Colonic mucosa (tissue), 4 donors: ENCODE measurements at places on chromosomes 12 and 14.
A peak's percentile ranks its signal among the peaks of the same experiment; 100 is the strongest.

DNA sequence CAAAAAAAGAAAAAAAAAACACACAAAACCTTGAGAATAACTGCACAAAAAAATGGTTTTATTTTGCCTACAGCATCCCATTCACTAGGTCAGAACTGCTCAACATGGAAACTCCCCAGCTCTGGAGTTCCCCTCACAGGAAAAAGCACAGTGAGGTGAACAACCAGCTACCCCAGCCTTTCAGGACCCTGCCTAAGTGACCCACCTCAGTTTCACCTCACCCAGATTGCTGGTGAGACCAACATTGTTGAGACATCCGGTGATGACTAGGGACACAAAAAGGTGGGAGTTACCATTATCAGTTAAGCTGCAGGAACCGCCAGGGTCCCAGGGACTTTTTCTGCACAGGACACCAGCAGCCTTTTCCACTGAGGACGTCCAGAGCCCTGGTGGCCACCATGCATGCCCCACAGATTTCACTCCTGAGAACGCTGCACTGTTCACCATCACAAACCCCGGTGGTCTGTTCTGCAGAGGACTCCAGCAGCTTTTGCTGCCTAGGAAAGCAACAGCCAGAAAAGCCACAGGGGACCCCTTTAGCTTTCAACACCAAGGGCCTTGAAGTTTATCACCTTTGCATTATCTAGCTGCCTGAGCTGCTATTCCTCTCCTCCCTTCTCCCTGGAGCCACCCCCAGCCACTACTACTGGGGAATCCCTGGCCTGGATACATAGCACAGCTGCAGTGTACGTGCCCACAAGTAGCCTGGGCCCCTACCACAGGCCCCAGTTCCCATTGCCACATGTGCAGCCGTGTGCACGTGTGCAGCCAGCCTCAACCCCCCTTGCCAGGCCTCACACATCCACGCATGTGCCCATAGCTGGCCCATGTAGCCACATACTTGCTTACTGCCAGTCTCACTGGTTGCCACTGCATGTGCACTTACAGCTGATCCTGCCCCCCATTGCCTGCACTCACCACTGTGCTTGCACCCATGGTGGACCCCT lies 62.5 kb upstream of the FAR2 start:
- no peak for DNase-seq

GRCh38 chr12:46553911-46554310 lies 181.3 kb upstream of the SLC38A2 start:
- DNase-seq: no peak

DNA sequence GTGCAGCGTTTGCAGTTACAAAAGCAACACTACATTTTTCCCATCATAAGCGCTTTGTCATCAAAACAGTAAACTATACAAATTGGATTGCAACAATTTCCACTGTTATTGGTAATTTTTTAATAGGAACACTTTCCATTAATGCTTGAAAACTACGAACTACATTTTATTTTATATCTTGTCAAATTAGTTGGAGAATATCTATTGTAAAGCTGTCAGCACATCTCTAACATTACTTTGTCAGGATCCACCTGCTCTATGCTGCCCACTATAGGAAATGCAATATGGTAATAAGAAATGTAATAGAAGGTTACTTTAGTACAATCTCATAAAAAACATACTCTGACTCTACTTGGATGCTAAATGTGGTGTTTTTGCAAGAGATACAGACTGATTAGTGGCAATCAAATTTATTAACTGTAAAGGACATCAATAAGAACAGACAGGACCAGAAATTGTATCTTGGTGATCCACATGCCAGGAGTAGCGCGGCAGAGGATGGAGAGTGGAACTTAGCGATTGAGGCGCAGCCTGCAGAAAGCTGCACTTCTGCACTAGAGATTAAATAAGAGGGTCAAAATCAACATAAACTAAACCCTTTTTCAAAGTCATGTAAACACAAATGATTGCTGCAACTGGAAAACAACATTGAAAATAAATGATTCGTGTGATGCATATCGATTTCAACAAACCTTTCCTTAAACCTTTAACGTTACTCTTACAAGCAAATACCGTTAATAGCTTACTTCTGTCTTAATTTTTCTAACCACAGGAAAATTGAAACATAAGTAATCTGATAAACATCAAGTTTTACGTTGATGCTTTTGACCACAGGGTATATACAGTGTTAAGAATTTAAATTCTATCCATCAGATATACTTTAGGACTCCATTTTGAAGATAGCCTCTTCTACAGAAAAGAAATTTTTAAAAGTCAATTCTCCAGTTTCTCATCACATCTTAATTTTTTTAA lies 3.6 kb upstream of the ARID2 start:
- peak; percentile 58 for DNase-seq

- DNase-seq: no peak
These were observed 10.6 kb upstream of the PYGL start for GRCh38 chr14:50954811-50955372.

GRCh38 chr12:12899530-12900380 lies 8.4 kb downstream of the GPRC5A start:
- DNase-seq: no peak

DNA sequence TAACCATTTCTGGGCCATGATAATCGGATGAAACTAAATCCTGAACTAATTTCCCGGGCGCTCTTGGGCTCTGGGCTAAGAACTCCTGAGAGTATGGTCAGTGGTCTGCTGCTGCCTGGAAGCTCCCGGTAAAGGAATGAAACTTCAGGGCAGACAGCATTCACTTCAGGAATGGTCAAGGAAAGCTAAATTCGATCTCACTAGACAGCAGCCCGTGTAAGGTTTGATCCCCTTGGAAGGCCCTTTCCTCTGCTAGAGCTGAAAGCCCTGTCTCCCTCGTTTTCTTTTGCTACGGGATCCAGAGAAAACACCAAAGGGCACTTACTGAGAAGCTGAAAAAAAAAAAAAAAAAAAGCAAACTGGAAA lies 680 bp downstream of the ASB8 start:
- DNase-seq: no peak

DNA sequence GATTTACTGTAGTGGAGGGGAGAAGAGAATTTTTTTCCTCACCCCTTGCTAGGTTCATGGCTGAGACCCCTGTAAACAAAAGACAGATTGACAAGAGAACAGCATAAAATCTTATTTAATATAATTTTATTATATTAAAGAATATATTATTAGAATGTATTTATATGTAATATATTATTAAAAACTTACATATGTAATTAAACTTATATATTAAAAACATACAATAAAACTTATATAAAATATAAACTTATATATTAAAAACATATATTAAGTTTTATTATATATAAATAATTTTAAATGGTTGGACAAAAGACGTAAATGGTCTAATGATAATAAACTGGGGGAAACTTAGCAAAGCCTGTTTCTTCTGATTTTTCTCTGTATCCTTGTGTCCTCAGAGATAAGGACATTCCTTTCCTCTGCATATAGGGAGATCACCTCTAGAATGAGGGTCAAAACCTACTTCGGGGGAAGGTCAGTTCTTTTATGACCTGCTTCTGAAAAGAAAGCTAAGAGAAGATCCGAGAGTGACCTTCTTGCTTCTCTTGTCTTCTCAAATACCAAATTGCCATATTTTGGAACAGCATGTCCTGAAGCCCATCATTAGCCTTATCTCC lies 8.9 kb upstream of the PPM1H start:
- no peak for DNase-seq

DNA sequence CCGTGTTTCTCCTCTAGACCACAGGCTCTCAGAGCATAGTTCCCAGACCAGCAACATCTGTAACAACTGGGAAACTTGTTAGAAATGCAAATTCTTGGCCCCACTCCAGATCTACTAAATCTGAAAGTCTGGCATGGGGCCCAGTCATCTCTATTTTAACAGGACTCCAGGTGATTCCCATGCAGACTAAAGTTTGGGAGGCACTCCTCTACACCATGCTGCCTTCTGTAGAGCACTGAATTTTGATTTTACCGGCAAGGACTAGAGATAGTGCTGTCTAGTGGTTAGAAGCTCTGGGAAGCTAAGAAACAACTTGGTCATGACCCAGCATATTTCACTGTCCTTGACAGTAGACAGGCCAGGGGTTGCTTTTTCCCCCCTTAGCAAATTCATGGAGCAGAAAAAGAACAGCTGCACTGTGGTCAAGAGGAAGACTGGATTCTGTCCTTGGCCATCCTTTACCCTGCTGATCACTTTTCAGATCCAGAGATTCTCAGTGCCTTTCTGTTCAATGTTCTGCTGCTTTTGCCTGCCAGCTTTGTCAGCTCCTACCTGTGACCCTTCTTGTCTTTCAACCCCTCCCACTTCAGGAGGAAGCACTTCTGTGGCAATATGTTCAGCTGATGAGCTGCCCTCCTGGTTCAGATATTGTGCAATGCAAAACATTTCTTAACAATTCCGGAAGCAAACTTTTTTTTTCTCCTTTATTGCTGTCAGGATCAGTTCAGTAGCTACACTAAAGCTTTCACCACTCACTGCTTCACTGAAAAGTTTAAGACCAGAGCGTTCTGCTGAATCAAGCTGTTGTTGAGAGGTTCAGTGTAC lies 133.8 kb upstream of the NUDT4 start:
- peak; percentile 64 for DNase-seq

- DNase-seq: peak; percentile 1
These were observed 18.5 kb upstream of the ANO2 start for GRCh38 chr12:5963515-5963914.

DNA sequence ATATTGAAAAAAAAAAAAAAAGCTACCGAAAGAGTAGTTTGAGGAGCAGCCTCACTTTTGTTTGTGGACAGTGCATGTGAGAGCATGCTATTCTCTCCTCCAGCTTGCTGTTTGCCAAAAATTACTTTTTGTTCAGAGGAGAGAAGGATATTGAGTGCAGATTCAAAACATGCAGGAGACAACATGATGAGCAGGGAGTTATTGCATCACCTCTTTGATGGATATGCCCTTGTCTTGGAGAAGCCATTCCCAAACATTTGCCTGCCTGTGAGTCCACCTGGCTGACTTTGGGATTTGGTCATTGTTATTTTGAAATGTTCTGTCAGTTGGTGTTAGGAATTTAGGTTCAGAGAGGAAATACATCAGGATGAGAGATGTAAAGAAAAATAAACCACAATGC lies 2.4 kb downstream of the C12orf75 start:
- DNase-seq: peak; percentile 1

DNA sequence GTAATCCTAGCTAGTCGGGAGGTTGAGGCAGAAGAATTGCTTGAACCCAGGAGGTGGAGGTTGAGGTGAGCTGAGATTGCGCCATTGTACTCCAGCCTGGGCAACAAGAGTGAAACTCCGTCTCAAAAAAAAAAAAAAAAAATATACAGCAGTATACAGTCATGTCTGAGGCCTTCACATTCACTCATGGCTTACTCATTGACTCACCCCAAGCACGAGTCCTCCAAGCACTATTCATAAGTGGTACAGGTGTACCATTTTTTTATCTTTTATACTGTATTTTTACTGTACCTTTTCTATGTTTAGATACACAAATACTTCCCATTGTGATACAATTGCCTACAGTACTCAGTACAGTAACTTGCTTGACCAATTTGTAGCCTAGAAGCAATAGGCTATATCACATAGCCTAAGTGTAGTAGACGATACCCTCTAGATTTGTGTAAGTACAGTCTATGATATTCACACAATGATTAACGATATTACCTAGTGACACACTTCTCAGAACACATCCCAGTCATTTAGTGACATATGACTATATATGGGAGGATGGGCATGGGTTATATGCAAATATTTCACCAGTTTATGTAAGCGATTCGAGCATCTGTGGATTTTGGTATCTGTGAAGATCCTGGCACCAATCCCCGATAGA lies 12.2 kb downstream of the LLPH start:
- DNase-seq: no peak

DNA sequence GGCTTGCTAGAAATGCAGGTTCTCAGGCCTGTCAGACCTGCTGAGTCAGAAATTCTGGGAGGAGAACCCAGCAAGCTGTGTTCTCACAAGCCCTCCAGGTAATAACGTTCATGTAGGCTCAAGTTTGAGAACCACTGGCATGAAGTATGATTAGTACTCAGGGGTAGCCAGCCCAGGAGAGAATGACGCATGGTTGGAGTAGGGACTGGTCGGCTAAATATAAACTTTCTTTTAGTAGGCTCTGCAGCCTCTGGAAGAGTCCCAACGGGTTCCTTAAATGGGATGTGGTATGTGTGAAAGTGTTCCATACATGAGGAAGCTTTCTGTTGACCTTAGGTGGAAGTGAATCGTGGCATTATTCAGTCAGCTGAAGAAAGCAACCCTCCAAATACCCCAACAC lies 209.3 kb downstream of the SLC41A2 start:
- no peak for DNase-seq

- no peak for DNase-seq
These were observed 209.1 kb downstream of the PAX9 start for GRCh38 chr14:36870776-36871175.

- DNase-seq: no peak
These were observed 15.0 kb downstream of the ZFYVE21 start for GRCh38 chr14:103730490-103731035.

DNA sequence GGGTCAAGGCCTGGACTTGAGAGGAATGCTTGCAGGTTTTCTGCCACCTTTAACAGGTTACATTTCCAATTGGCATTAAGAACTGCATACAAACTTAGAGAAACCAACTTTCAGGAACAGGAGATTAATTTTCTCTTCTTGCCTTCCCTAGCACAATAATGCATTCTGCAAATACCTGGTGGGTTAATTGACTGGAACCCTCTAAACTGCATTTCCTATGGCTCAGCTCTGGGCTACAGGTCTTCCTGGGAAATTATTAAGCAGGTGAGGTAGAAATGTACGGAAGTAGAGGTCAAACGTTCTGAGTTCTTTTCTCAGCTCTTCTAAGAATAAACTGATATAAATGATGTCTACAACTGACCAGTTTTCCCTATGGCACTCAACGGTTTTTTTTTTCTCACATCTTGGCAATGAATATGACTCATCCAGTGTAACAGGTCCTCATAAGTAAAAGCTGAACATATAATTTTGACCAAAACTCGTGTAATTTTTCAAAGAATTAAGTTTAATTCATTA lies 144.9 kb upstream of the PELI2 start:
- no peak for DNase-seq

- no peak for DNase-seq
These were observed 455.6 kb upstream of the SEL1L start for GRCh38 chr14:81989211-81989610.

DNA sequence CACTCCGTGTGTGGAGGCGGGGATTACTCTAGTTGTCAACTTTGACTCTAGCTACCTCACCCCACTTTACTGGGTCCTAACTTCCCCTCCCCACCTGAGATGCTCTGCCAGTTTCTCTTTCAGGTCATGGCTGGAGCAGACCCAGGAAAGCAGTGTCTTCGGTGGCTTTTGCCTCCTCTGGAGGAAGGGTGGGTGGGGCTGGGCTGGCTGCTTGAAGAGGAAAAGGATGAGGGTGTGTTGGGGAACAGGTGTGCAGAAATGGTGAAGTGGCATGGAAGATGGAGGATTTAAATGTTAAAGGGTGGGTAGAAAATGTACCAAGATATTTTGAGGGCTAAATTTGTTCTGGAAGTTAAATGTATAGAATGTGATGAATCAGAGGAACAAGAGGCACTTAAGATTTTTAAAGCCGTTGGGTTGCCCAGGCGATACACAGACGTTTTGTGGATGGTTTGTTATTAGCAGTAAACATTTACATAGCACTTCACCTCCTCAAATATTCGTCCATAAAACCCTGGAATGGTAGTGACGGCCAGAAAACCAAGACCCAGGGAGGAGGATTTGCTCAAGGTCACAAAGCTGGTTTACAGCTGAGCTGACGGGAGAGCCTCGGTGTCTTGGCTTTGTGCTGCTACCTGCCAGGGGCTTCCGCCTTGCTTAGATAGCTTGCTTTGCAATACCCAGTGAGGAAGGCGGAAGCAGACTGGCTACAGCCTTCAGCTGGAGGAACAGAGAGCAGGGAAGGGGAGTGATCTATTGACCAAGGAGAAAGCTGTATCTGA lies 72.2 kb upstream of the PRMT8 start:
- peak; percentile 25 for DNase-seq
